ENCODE measurements at places on chromosomes 6 and 20. TPM values are rescaled to one million over a fixed set of nuclear protein-coding genes. Genes with fewer than 3 reads are reported as not detected.
A peak's percentile ranks its signal among the peaks of the same experiment; 100 is the strongest.

- H3K27ac ChIP-seq = no peak overlapping the region
- DNase-seq = peak; percentile 9
- no peak overlapping the region for H3K4me3 ChIP-seq
- H3K36me3 ChIP-seq = peaks cover 44% of the 10 kb centered on the region
- no peaks in the 10 kb centered on the region for H3K4me1 ChIP-seq
Measured at GRCh38 chr20:35368666-35369423, 42.9 kb downstream of the UQCC1 start.

GRCh38 chr20:34415079-34415478 lies 52.0 kb downstream of the ITCH start:
- H3K27ac ChIP-seq = no peak overlapping the region
- H3K27me3 ChIP-seq = no peaks in the 10 kb centered on the region
- H3K4me3 ChIP-seq = no peak overlapping the region
- DNase-seq = no peak

GRCh38 chr6:49522710-49523593 lies 23.2 kb downstream of the GLYATL3 start:
- no peaks in the 10 kb centered on the region for H3K36me3 ChIP-seq
- no peak overlapping the region for H3K4me3 ChIP-seq
- H3K27me3 ChIP-seq = no peaks in the 10 kb centered on the region
- DNase-seq = no peak

DNA sequence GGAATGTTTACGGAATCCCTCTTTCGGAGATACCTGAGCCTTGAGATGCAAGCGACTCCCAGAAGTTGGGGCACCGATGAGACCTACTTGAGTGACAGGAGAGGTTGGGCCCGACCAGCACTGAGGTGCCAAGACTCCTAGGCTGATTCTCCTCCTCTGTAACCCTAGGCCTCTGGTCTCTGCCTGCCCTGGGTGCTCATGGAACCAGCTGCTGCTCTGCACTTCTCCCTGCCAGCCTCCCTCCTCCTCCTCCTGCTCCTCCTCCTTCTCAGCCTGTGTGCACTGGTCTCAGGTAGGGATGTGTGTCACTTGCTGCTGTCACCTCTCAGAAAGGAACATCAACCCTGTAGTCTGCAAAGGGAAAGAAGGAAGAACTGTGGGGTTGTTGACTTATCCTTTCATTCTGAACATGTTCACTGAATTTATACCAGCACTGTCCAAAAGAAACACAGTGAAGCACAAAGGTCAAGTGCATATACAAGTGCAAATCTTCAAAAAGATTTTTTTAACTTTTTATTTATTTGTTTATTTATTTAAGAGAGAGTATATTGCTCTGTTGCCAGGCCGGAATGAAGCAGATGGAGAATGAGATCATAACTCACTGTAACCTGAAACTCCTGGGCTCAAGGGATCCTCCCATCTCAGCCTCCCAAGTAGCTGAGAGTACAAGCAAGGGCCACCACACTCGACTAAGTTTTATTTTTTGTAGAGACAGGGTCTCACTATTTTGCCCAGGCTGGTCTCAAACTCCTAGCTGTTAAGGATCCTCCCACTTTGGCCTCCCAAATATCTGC lies 913 bp downstream of the BTN2A2 start:
- no peaks in the 10 kb centered on the region for H3K27me3 ChIP-seq
- peak; percentile 34 for DNase-seq
- H3K27ac ChIP-seq = peak overlapping the region; percentile 85
- H3K4me1 ChIP-seq = peaks cover 16% of the 10 kb centered on the region
- peaks cover 3% of the 10 kb centered on the region for H3K36me3 ChIP-seq

GRCh38 chr20:4513720-4514119 lies 208.0 kb upstream of the PRND start:
- H3K4me3 ChIP-seq = no peak overlapping the region
- no peaks in the 10 kb centered on the region for H3K4me1 ChIP-seq
- no peak overlapping the region for H3K27ac ChIP-seq
- peaks cover 10% of the 10 kb centered on the region for H3K27me3 ChIP-seq
- H3K36me3 ChIP-seq = no peaks in the 10 kb centered on the region

- H3K36me3 ChIP-seq = no peaks in the 10 kb centered on the region
- peaks cover 27% of the 10 kb centered on the region for H3K4me1 ChIP-seq
- DNase-seq = no peak
- H3K27me3 ChIP-seq = no peaks in the 10 kb centered on the region
Measured at GRCh38 chr20:63751471-63752271, 12.1 kb downstream of the SLC2A4RG start.

Gene NHSL1
- total RNA-seq = not detected

Gene CDKAL1
- total RNA-seq = 28.3 TPM

Gene VSX1
- total RNA-seq = not detected

Gene MMS22L
- 14.3 TPM for total RNA-seq

Gene ZNF831
- 90.3 TPM for total RNA-seq

All from CD4-positive, CD25-positive, alpha-beta regulatory T cell (primary cell).